ENCODE measurements at places on chromosomes 3 and 15.

DNA sequence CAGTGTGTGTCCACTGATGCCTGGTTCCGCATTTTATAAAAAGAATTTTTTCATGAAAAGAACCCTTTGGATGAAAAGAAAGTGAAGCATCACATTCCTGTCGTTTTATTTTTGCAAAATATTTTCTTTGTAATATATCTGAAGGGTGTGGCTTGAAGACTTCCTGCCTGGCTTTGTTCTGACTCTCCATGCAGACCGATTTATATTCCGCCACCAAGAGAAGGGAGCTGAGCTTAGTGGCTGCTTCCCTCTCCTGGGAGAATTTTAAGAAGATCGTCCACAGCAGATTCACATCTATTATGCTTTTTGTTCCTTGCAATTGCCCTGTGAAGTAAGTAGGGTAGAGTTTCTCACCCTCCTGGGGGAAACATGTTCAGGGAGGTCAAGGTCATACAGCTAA lies 45.2 kb upstream of the UMPS start:
- DNase-seq, result no peak

- DNase-seq, result no peak
Measured at GRCh38 chr3:16784973-16785372, 99.8 kb upstream of the PLCL2 start.

GRCh38 chr15:92069308-92070250 lies 216.1 kb downstream of the SLCO3A1 start:
- DNase-seq, result peak; percentile 45

DNA sequence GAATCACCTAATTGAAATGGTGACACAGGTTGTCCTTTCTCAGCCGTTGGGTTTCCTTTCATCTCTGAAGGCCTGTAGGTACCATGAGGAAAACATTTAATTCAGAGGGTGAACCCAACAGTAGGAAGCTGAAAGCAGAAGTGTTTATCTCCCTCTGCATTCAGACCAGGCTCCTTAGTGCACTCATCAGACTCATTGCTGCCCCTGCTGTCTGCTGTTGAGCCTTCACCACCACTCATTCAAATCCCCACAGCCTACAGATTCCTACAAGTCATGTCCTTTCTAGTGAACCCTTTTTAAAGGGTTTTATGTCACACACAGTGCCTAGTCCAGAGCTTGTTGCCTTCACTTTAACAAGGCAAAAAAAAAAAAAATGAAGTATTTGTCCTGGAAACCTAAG lies 13.4 kb downstream of the WDR48 start:
- no peak for DNase-seq

DNA sequence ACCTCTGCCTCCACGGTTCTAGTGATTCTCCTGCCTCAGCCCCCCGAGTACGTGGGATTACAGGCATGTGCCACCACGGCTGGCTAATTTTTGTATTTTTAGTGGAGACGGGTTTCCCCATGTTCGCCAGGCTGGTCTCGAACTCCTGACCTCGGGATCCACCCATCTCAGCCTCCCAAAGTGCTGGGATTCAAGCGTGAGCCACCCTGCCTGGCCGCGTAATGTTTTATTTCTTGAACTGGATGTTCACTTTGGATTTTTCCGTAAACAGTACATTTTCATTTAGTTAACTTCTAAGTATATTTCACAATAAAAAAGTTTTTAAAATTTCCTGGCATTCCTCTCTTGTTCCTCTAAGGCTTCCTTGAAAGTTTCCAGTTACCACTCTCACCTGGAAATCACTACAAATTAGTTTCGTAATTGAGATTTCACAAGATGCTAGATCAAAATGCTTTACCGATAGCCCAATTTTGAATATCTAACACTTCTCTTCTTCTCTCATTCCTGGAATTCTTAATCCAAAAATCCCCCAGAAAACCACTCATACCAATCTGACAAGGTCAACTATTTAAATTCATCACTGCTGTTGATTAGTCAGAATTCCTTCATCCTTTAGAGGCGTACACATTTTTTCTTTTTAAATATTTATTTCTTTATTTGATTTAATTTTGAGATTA lies 44.7 kb upstream of the INO80 start:
- DNase-seq, result no peak

DNA sequence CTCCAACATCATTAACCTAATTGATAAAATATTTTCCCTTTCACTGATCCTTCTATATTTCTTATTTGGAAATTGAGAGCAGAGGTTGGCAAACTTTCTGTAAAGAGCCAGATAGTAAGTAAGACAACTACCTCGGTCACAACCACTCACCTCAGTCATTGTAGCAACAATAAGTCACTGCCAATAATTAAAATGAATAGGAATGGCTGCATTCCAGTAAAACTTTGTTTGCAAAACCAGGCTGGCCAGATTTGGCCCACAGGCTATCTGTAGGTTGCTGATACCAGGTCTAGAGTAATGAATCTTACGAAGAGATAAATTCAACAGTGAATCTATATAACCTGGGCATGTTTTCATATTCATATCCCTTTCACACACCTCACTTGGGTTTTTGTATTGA lies 316.2 kb upstream of the TBC1D5 start:
- no peak for DNase-seq

DNA sequence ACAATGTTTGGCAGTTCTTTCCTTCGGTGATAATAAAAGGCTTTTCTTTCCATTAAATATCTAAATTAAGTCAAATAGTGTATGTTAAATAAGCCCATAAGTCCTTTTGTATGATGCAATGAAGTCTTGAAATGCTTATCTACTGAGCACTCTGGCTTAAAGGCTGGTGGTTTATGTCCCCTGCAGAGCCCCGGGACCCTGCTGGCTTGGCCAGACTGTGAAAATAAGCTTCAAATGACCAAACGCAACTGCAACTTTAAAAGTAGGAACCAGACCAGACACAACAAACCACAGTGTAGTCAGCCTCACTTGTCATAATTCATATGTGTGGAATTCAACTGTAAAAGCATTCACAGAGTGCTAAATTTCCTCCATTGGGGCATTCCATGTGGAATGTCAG lies 72.5 kb downstream of the FOXP1 start:
- DNase-seq, result no peak

All from activated T-helper 9 cell treated with anti-CD3 and anti-CD28 coated beads, Interleukin-2, amount 50 U/mL, for 16 hours (primary cell).